T-helper 2 cell (primary cell): ENCODE measurements at places on chromosomes 16 and 17.

- DNase-seq: no peak
Measured at GRCh38 chr16:78286065-78286464, 186.6 kb downstream of the WWOX start.

- peak; percentile 74 for DNase-seq
Measured at GRCh38 chr17:42578282-42578869, 847 bp upstream of the PSMC3IP start.

- no peak for DNase-seq
Measured at GRCh38 chr17:52025236-52025635, 133.3 kb downstream of the CA10 start.

- DNase-seq: no peak
Measured at GRCh38 chr17:8231701-8232100, 16.2 kb downstream of the CTC1 start.

DNA sequence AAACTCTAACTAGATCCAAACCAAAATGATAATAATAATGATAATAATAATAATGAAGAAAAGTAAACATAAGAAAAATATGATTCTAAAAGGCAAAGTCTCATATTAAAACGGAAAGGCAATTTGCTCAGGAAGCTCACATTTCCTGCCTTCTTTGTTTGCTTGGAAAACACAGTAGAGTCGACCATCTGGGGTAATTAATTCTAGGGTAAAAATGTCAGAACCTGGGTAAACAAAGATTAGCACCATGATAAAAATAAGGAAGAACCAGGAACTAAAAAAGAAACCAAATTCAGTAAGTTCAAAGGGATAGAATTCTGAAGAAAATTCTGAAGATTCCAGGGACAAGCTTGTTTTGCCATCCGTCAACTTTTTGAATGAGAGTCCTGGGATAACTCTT is 16.2 kb downstream of the KRABD2 start:
- no peak for DNase-seq

DNA sequence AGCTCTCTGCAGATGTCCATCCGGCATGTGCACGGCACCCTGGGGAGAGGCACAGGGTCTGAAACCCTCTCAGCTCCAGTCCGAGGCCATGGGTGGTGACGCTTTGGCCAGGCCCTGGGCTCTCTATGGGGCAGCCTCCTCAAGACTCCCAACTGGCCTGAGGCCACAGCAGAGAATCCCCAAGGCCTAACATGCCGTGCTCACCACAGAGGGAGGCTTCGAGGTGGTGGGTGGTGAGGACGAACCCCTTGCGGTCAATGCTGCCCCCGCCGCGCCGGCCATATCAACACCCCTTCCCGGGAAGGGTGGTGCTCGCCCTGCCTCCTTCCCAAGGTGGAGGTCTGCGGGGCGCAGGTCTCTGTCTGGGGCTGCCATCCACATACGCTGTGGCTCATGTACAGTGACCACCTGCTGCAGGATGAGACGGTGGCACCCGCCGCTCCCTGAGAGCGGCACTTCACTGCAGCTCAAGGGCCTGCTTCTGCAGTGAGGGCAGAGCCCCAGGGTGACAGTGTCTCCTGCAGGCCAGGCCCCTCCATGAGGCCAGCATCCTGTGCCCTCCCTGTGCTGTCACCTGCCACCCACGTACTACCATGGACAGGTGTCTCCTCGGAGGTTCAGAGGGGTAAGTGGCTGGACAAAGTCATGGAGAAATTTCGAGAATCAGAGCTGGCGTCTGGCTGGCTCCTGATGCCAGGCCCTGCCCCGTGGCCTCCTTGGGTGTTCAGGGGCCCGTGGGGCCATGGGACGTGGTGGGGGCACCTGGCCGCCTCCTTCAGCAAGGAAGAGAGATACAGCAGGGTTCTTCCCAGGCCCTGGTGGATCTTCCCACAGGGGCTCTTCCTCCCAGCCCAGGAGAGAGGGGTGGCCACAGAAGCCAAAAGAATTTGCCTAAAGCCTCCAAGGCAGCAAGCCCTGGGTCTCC is 54.6 kb upstream of the ACSF3 start:
- no peak for DNase-seq

- DNase-seq: no peak
Measured at GRCh38 chr16:75471723-75472633, 7.5 kb upstream of the TMEM170A start.

GRCh38 chr16:598823-599739 is 9.2 kb downstream of the RAB40C start:
- DNase-seq: no peak

GRCh38 chr16:57518520-57518919 is 17.9 kb downstream of the CCDC102A start:
- no peak for DNase-seq

DNA sequence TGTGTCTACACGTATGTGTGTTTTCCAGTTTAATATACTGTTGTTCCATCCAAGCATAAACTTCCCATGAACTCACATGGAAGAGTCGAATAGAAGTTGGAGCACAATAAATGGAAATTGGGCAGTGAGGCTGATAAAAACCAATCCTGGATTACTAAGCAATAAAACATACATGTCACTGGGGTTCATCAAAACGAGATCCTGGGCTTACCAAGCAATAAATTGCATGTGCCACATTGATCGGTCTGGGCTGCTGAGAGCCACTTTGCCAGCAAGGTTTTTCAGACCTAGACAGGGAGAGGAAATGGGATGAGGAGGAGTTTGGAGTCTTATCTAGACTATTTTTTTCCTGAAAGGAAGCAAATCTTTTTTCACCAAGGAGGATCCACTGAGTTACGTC is 322.3 kb upstream of the C16orf82 start:
- DNase-seq: no peak

DNA sequence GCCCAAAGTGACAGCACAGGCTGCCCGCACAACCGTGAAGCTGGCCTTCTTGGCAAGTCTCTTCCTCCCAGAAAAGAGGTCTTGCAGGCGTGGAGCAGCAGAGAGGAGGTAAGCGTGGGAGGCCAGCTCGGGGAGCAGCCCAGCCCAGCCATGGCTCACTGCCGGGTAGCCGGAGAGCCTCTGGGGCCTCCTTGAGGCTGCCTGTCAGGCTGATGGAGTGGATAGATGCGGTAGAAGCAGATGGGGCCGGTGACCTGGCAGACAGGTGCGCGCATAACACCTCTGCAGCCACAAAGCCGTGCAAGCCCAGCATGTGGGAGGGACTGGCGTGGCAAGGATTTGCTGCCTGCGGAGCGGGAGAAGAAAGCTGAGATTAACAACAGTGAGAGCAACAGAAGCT is 17.1 kb upstream of the DOK4 start:
- no peak for DNase-seq

- DNase-seq: no peak
Measured at GRCh38 chr16:77488652-77489051, 53.8 kb upstream of the ADAMTS18 start.

DNA sequence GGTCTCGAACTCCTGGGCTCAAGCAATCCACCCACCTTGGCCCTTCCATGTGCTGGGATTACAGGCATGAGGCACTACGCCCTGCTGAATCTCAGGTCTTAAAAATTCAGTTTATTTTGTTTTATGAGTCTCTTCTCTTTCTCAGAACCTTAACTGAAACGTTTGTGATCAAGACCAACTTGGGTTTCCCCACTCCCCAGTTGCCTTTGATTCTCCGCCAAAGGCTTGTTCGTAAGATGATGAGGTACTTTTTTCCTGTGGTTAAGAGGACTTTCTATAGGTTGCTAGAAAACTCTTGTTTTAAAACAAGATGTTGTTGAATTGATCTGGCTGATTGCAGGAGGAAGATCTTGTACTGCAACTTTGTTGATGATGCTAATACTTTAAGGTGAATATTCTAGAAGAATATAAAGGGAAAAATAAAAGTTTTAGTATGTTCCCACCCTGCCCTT is 11.7 kb downstream of the ABCC1 start:
- DNase-seq: peak; percentile 16

- no peak for DNase-seq
Measured at GRCh38 chr17:33121756-33122155, 130.1 kb downstream of the SPACA3 start.

DNA sequence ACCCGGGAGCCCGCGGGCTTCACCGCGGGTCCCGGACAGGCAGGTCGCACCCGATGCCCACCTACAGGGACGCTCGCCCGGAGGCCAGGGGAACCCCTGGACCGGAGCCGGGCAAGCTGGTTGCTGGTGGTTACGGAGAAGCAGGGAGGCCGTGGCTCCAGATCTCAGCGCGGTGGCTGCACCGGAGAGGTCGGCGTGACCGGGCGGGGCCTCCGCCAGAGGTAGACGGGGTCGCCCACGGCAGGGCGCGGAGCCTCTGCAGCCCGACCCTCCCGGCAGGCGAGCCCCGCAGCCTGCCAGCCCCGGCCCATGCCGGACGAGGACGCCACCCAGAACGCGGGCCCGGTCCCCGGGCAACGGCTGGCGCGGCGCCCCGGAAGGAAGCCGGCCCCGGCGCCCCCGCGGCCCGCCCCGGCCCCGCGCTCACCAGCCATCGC is 341 bp downstream of the PCYT2 start:
- DNase-seq: no peak

DNA sequence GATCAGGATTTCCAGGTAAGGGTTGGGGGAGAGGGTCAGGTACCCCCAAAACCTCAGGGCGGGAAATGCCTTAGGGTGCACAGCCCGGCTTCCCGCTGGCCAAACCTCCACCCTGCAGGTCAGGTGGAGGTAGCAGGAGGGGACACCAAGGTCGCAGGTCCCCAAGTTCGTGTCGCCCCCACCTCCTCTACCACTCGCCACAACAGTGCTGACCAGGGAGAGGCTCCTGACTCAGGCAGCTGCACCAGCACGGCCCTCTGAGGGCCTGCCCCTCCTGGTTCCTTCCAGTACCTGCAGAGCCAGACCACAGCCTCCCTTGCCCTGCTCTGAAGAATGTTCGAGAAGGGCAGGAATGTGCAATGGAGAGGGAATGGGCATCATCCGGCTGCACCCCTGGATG is 3.9 kb downstream of the MRPL28 start:
- DNase-seq: no peak

- DNase-seq: no peak
Measured at GRCh38 chr17:39800540-39800939, 62.8 kb downstream of the GRB7 start.

- DNase-seq: no peak
Measured at GRCh38 chr16:85494315-85494714, 118.8 kb upstream of the GSE1 start.

- peak; percentile 47 for DNase-seq
Measured at GRCh38 chr16:3020604-3021448, 658 bp downstream of the TNFRSF12A start.

- no peak for DNase-seq
Measured at GRCh38 chr17:64005734-64006167, 7.6 kb downstream of the PRR29 start.

DNA sequence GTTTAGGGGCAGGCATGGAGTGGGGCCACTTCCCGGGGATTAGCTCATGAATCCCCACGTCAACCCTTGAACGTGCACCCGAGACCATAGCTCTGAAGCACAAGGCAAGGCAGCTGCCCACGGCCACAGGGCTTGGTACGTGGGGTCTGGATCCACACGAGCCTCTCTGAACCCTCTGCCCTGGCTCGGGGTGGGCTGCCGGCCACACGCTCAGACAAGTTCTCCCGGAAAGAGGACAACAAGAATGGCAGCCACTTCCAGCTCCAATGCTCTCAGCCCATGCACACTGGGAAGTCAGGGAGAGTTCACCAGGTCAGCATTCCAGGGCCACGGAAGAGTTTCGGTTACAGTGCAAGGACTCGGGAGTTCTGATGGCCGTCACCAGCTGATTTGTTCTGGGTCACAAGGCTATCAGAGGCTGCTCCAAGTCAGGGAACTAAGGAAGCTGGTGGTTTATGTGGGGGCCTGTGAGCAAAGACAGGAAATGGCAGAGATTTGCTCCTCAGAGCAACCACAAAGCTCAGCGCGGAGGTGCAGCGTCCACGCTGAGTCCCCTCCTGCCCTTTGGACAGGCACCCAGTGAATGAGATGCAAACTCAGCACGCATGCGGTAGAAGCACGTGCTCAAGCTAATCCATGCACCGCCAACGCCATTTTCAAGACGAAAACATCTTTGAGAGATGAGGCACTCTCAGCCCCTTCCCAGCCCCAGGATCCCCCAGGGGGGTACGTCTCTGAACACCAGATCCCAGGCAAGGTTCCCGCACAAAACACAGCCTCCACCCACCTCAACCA is 356.4 kb downstream of the FOXL1 start:
- no peak for DNase-seq

GRCh38 chr16:9124908-9125584 is 33.6 kb downstream of the HAPSTR1 start:
- no peak for DNase-seq

DNA sequence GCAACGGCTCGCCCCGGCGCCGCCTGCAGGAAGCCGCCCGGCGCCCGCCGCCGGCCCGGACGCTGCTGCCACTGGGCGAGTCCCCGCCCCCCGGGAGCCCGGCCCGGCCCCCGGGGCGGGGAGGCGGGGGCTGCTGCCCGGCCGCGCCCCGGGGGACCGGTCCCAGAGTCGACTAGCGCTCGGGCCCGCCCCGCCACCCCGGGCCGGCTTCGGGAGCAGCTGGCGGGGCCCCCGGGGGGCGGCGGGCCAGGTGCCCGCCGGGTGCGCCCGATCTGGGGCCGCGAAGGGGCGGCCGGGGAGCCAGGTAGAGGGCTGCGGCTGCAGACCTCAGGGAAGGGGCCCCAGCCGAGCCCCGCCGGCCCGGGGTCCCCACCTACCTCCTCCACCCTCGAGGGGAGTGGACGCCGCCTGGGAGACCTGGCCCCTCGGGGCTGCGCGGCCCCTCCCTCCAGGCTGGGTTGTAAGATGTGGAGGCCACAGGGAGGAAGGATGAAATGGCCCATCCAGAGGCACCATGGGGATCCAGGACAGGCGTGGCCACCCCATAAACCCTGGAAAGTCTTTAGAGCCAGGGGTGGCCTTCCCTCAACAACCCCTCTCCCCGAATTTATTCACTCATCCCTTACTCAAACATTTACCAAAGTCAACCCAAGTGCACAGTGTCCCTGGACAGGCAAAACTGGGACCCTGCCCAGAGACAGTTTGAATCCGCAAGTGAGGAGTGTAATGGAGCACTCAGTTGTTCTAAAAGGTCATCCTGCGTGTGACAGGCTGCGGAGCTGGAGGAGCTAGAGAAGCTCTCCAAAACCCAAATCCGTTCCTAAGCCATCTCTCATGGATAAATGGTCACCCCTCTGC is at the start of gene CDYL2:
Gene CDYL2, minus strand, starts transcription at position 73 of the 858 bp plus-strand sequence. CDS start 425 bp downstream, outside the sequence.
- peak; percentile 31 for DNase-seq

- no peak for DNase-seq
Measured at GRCh38 chr16:84874004-84874435, 54.2 kb downstream of the CRISPLD2 start.

DNA sequence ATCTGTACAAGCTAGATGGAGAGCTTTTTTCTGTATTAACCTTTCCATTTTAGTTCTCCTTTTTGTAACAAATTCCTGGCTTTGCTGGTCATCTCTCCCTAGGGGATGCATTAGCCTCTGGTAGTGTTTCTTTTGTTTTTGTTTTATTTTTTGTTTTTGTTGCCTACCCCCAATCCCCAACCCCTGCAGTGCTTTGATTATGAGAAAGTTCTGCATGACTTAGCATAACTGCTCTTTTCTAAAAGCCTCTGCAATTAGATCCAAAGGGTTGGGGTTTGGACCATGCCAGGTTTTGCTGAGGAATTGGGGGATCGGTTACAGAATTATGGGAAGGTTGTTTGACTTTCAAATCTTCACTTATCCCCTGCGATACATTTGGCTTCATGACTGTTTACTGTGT is 98.2 kb downstream of the ADAMTS18 start:
- DNase-seq: no peak
